Cardiac muscle cell (in vitro differentiated cells and primary cell): ENCODE measurements at places on chromosomes 1 and 21.

DNA sequence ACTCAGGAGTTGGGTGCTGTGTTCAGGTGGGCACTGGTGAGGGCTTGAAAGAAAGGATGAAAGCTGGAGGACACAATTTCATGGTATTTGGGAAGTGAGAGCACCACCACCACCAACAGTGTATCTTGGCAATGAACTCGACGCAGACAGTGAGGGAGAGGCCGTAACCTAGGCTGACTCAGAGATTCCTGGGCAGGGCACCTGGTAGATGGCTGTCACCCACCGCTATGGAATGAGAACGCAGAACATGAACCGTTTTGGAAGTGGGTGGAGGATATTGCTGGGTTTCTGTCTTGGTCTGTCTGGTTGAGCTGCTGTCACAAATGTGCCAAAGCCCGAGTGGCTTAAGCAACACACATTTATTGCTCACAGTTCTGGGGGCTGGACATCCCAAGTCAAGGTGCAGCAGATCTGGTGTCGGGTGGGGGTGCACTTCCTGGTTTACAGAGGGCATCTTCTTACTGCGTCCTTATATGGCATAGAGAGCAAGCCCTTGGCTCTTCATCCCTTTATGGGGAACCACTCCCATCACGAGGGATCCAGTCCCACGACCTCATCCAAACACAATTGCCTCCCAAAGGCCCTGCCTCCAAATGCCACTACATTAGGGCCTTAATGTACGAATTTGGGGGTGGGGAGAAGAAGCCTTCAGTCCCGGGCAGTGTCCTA, 246.3 kb downstream of the SIPA1L2 start:
- no peaks in the 10 kb centered on the region for H3K27me3 ChIP-seq
- no peak for DNase-seq
- H3K27ac ChIP-seq, result no peak overlapping the region
- no peaks in the 10 kb centered on the region for H3K36me3 ChIP-seq
- H3K4me1 ChIP-seq, result peaks cover 3% of the 10 kb centered on the region

DNA sequence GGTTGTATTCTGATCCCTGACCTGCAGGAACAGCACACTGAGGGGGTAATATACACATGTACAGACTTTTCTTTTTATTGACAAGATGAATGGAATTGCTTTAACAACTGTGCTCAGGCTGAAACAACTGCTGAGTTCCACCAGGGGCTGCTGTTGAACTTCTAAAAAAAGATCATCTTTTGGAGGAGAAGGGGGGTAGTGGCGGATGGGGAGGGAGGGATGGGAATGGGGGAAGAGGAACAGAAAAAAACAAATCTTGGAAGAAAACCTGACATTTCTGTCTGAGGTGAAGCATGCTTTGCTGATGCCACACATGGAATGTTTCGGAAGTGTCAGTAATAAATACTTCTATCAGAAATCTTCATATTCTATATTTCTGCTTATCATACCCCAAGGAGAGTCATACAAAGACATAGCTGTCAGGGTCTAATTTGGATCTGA, 75.0 kb downstream of the RWDD3 start:
- DNase-seq, result peak; percentile 55
- H3K27ac ChIP-seq, result no peak overlapping the region
- no peaks in the 10 kb centered on the region for H3K27me3 ChIP-seq
- H3K36me3 ChIP-seq, result no peaks in the 10 kb centered on the region
- H3K4me3 ChIP-seq, result no peak overlapping the region

DNA sequence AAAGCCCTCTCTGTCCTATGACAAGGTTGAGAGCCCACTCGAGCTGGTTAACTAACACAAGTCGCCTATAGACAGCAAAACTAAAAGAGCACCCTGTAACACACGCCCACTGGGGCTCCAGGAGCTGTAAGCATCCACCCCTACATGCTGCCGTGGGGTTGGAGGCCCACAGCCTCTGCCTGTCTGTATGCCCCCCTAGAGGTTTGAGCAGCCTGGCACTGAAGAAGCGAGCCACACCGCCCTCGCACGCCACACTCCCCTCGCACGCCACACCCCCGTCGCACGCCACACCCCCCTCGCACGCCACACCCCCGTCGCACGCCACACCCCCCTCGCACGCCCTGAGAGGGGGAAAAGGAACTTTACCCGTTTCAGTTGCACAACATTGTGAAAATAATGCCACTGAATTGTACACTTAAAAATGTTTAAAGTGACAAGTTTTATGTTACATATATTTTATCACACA, 13.2 kb upstream of the HMGCL start:
- no peak overlapping the region for H3K27ac ChIP-seq
- H3K27me3 ChIP-seq, result peaks cover 24% of the 10 kb centered on the region
- no peaks in the 10 kb centered on the region for H3K36me3 ChIP-seq
- peaks cover 3% of the 10 kb centered on the region for H3K4me1 ChIP-seq
- peak overlapping the region; percentile 29 for H3K4me3 ChIP-seq
- peak; percentile 64 for DNase-seq

- no peaks in the 10 kb centered on the region for H3K36me3 ChIP-seq
- no peaks in the 10 kb centered on the region for H3K27me3 ChIP-seq
- DNase-seq, result no peak
- no peak overlapping the region for H3K4me3 ChIP-seq
Observed at GRCh38 chr1:168553680-168554553, 10.1 kb upstream of the XCL2 start.

DNA sequence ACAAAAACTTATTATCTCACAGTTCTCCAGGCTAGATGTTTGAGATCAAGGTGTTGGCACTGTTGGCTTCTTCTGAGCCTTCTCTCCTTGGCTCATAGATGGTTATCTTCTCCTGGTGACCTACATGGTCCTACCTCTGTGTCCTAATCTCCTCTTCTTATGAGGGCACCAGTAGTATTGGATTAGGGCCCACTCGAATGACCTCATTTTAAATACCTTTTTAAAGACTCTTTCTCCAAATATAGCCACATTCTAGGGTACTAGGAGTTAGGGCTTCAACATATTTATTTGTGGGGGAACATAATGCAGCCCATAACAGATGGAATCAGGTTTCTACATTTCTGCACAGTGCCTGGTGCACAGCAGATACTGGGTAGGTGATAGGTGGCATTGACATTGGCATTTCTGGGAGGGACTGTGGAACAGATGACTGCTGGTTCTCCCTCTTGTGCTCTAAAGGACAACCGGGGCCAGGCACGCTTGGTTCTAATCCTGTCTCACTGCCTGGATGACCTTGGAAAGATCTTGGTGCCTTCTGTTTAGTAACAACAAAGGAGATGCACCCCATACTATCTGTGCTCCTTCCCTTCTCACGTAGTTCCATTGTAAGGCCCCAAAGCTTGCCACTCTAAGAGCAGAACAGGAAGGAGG, 140.3 kb downstream of the PLPP3 start:
- no peak overlapping the region for H3K4me3 ChIP-seq
- H3K27ac ChIP-seq, result peak overlapping the region; percentile 16
- DNase-seq, result no peak
- H3K4me1 ChIP-seq, result peaks cover 46% of the 10 kb centered on the region
- H3K27me3 ChIP-seq, result no peaks in the 10 kb centered on the region
- H3K36me3 ChIP-seq, result no peaks in the 10 kb centered on the region

DNA sequence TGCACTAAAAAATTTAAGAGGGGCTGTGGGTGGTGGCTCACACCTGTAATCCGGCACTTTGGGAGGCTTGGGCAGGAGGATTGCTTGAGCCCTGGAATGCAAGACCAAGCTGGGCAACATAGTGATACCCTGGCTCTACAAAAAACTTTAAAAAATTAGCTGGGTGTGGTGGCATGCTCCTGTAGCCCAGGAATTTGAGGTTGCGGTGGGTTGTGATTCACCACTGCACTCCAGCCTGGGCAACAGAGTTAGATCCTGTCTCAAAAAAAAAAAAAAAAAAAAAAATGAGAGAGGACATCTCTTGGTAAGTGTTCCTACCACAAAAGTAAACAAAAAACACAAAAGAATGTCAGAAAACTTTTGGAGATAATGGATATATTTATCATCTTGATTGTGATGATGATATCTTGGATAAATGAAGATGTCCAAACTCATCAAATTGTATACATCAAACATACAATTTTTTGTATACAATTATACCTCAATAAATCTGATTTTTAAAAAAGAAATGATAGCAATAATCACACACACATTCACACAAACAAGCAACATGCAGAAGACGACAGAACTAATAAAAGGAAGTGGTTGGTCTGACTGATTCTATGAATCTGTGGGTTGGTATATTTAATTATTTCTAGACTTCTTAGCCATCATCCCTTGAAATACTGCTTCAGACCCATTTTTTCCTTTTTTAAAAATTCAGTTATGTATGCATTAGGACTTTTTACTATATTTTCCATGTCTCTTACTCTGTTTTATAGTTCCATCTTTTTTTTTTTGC, 465.9 kb downstream of the PLA2G4A start:
- no peaks in the 10 kb centered on the region for H3K4me1 ChIP-seq
- no peaks in the 10 kb centered on the region for H3K36me3 ChIP-seq
- no peaks in the 10 kb centered on the region for H3K27me3 ChIP-seq
- H3K27ac ChIP-seq, result no peak overlapping the region
- H3K4me3 ChIP-seq, result no peak overlapping the region
- no peak for DNase-seq

DNA sequence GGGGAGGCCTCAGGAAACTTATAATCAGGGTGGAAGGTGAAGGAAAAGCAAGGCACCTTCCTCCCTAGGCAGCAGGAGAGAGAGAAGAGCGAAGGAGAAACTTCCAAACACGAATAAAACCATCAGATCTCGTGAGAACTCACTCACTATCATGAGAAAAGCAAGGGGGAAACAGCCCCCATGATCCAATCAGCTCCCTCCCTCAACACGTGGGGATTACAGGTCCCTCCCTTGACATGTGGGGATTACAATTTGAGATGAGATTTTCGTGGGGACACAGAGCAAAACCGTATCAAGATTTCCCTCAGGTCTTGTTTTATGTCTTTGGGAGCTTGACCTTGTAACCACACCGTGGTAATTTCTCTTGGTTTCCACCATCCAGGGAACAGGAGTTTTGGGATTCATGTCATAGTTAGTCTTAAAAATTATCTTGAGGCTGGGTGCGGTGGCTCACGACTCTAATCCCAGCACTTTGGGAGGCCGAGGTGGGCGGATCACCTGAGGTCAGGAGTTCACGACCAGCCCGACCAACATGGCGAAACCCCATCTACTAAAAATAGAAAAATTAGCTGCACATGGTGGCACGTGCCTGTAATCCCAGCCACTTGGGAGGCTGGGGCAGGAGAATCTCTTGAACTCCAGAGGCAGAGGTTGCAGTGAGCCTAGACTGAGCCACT, 47.2 kb upstream of the NBPF3 start:
- no peak overlapping the region for H3K27ac ChIP-seq
- no peak overlapping the region for H3K4me3 ChIP-seq
- H3K36me3 ChIP-seq, result no peaks in the 10 kb centered on the region
- no peak for DNase-seq
- no peaks in the 10 kb centered on the region for H3K4me1 ChIP-seq

- no peaks in the 10 kb centered on the region for H3K36me3 ChIP-seq
- H3K4me1 ChIP-seq, result no peaks in the 10 kb centered on the region
- no peak overlapping the region for H3K27ac ChIP-seq
- no peak for DNase-seq
- peaks cover 3% of the 10 kb centered on the region for H3K27me3 ChIP-seq
- no peak overlapping the region for H3K4me3 ChIP-seq
Observed at GRCh38 chr1:41286992-41287391, 44.9 kb upstream of the SCMH1 start.

DNA sequence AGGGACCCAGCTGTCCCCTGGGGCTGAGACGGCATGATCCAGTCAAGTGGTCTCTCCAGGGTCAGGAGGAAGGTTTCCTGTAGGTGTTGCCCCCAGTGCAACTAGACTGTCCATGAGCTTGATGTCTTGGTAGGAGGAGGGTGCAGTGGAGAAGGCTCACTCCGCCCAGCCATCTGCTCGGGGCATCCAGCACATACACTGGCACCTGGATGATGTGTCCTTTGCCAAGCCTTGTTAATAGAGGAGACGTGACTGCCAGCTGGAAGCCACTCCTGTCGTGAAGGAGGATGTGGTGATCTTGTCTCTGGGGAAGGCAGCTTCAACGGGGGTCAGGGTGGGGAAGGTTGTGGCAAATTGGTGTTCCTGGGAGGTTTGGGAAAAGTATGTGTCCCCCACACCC, 6.2 kb downstream of the DISP3 start:
- no peak for DNase-seq
- H3K27ac ChIP-seq, result no peak overlapping the region
- H3K4me3 ChIP-seq, result no peak overlapping the region
- no peaks in the 10 kb centered on the region for H3K4me1 ChIP-seq
- H3K36me3 ChIP-seq, result no peaks in the 10 kb centered on the region

- no peak overlapping the region for H3K4me3 ChIP-seq
- H3K27me3 ChIP-seq, result no peaks in the 10 kb centered on the region
- H3K36me3 ChIP-seq, result no peaks in the 10 kb centered on the region
- H3K4me1 ChIP-seq, result no peaks in the 10 kb centered on the region
- H3K27ac ChIP-seq, result no peak overlapping the region
Observed at GRCh38 chr1:111793923-111794322, 38.2 kb downstream of the DDX20 start.

DNA sequence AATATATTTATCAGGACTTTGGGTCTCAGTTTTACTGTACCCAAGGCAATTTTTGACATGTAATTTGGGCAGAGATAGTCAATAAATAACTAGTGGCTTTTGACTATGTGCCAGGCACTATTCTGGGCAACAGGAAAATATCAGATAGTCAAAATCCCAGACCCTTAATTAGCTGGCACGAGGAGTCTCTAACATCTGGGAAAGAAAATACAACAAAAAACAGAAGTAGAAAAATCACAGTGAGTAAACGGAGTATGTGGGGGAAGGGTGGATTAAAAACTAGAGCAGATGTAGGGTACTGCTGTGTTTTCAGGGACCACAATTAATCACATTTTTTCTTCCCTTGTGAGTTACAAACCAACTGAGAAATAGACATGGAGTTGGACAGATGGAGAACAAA, 217.8 kb downstream of the NCAM2 start:
- no peaks in the 10 kb centered on the region for H3K27me3 ChIP-seq
- H3K4me3 ChIP-seq, result no peak overlapping the region
- H3K4me1 ChIP-seq, result no peaks in the 10 kb centered on the region
- H3K27ac ChIP-seq, result no peak overlapping the region
- no peaks in the 10 kb centered on the region for H3K36me3 ChIP-seq

GRCh38 chr1:171646249-171646560, 6.3 kb downstream of the MYOC start:
- H3K4me3 ChIP-seq, result no peak overlapping the region
- H3K4me1 ChIP-seq, result no peaks in the 10 kb centered on the region
- no peak for DNase-seq

DNA sequence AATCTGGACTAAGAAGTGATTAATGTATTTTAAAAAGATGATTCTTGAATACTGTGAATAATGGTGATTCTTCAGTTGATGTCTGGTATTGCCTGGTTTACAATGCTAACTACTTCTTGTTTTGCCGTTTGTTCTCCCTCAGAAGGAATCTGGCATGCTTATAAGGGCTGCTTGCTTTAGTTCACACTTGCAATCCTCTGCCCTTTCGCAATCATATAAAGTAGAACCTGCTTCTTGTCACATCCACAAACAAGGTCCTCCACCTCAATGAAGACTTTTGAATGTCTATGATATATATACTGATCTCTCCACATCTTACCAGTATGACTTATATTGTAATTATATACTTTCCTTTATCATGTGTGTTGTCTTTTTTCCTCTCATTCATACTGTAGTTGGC, 92.6 kb downstream of the ADGRL4 start:
- H3K4me3 ChIP-seq, result no peak overlapping the region
- no peak for DNase-seq
- H3K36me3 ChIP-seq, result no peaks in the 10 kb centered on the region

GRCh38 chr1:55833529-55834091, 618.4 kb upstream of the USP24 start:
- no peaks in the 10 kb centered on the region for H3K27me3 ChIP-seq
- H3K4me1 ChIP-seq, result no peaks in the 10 kb centered on the region
- H3K4me3 ChIP-seq, result no peak overlapping the region
- no peak overlapping the region for H3K27ac ChIP-seq
- H3K36me3 ChIP-seq, result no peaks in the 10 kb centered on the region
- DNase-seq, result no peak
